ENCODE measurements at places on chromosomes 1 and 21.
A peak's percentile ranks its signal among the peaks of the same experiment; 100 is the strongest.

DNA sequence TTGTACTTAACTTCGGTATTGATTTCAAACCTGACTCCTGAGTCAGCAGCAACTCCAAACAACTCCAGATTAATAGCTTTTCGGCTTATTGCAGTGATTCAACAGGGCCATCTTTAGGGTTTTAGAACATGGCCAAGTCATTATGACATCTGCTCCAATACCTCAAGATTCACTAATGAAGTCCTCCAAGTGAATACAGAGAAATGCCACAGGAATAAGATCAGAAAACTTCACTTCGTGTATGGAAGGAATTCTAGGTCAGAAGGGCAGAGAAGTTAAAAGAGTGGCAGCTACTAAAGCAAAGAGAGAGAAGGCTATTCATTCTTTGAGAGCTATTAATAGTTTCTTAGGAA is 7.6 kb upstream of the C1orf116 start:
- peak; percentile 59 for DNase-seq

GRCh38 chr1:168512864-168513595 is 30.8 kb downstream of the XCL2 start:
- no peak for DNase-seq

DNA sequence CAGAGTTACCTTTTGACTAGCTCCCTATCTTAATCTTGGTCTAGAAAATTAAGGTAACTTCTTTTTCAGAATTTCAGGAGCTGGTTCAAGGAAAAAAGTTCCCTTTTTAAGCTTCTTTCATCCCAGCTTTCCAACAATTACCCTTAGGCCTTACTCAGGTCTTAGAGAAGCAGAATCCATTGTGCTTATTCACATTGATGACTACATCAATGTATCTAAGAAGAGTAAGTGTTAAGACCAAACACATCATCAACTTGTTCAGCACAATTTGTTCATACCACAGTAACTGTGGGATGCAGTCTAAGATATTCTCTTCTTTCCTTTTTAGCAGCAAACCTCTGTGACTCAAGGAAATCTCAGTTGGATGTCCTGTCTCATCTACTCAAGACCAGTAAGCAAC is 4.1 kb downstream of the MRPL9 start:
- DNase-seq: no peak

DNA sequence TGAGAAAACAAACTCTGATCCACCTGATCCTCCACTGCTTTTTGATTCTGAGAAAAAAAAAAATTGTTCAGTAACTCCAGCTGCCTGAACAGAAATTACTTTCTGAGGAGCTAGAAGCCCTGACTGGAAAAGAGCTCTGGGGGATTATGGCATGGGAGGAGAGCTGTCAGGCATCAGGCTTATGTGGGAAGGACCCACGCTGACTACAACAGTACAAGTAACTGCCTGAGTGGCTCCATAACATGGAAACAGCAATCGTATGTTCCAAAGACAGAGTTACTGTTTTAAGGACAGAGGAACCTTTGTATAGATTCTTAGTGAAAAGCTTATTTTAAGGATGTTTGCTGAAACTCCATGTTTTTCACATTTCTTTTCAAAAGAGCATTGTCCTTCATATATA is 1.2 kb upstream of the ANGPTL7 start:
- no peak for DNase-seq

DNA sequence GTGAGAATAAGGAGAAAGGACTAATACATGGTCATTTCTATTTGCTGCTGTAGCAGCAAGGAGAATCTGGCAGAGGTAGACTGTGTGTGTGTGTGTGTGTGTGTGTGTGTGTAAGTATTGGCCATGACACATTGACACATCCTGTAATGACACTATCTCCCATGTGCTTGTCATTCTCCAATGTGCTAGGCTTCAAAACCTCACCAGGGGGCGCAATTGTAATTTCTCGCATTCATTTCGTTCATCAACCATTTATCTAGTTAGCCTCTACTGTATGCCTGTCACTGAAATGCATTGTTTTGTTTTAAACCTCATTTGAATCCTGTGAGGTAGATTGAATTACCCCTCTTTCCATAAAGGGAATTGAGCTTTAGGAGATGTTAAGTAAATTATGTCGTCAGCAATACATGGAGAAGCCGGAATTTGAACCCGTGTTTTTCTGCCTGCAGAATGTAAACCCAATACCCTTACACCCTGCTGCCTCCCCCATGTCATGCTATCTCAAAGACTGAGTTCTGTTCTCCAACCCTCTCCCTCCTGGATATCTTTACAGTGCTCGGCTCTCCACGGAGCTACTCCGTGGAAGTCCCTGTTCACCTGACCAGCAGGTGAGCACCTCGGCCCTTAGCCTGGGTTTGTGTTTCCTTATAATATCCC is 100.8 kb downstream of the UCK2 start:
- DNase-seq: peak; percentile 75

GRCh38 chr1:201143726-201144635 is 10.3 kb downstream of the TMEM9 start:
- no peak for DNase-seq

DNA sequence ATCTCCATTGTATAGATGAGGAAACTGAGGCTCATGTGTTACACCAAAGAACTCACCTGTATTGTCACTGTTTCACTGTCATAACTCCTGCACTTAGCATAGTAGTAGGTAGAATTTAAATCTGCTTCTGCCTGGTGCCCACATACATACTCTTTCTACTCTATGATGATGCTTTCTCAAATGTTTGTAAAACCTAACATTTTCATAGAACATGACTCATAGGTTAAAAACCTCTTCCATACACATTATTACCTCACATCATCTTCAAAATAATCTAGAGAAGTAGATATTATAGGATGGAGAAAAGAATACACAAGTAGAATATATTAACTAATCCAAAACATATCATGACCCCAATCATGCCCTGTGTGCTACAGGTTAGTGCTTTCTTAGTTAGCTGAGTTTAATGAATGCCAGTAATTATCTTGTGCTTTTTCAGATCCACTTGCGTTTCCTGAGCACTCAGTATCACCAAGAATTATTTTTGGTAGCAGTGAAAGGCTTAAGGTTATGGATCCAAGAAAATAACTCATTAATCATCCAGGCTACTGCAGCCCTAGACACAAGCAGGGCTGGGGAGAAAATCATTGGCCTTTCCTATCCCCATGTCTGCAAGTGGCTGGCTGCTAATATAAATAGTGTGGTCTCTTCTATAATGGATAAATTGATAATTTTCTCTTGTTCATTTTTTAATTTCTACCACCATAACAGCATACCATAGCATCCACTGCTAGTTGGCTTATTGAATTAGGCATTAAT is 156.9 kb downstream of the LRRC40 start:
- DNase-seq: no peak

- no peak for DNase-seq
Measured at GRCh38 chr1:163131981-163132380, 62.8 kb downstream of the RGS4 start.

GRCh38 chr1:209609041-209609790 is 25.7 kb downstream of the CAMK1G start:
- DNase-seq: no peak

- DNase-seq: no peak
Measured at GRCh38 chr1:185938396-185938795, 204.2 kb downstream of the HMCN1 start.

- peak; percentile 90 for DNase-seq
Measured at GRCh38 chr1:224929335-224930237, at the start of gene DNAH14. TSS of gene DNAH14 (plus strand) at chr1:224929675. CDS start at chr1:224952703, 23,028 bp downstream.

DNA sequence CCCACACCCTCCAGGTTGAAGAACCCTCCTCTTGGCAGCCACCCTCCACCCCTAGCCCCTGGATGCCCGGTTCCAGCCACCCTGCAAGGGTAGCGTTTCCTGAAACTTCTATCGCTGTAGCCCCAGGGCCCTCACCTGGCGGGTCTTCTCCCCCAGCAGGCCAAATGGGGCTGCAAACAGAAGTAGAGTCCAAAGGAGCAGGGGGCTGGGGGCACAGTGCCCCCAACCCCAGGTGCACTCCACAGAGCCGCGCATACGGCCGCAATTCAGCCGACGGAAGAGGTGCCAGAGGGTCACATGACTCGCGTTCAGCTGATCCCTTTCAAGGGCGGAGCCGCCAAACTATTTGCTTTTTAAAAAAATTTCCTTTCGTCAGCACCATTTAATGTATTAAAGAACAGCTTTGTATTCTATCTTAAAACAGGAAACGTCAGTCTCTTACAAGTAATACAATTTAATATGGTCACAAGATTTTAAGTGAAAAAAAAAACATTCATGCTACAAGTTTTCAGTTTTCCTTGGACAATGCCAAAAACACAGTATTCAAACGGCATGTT is at the start of gene GLMP:
TSS of gene GLMP (minus strand) at position 289 of the 557 bp plus-strand sequence. CDS start at position 255, 34 bp downstream.
- DNase-seq: peak; percentile 87

DNA sequence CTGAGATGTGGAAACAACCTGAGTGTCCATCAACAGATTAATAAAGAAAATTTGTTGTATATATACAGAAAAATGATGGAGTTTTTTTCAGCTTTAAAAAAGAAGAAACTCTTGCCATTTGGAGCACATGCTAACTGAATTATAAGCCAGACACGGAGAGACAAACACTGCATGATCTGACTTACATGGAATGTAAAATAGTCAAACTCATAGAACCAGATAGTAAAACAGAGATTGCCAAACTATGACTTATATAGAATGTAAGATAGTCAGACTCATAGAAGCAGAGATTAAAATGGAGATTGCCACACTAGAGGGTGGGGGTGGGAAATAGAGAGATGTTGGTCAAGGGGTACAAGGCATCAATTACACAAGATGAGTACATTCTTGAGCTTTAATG is 1786.6 kb downstream of the PLA2G4A start:
- DNase-seq: no peak

DNA sequence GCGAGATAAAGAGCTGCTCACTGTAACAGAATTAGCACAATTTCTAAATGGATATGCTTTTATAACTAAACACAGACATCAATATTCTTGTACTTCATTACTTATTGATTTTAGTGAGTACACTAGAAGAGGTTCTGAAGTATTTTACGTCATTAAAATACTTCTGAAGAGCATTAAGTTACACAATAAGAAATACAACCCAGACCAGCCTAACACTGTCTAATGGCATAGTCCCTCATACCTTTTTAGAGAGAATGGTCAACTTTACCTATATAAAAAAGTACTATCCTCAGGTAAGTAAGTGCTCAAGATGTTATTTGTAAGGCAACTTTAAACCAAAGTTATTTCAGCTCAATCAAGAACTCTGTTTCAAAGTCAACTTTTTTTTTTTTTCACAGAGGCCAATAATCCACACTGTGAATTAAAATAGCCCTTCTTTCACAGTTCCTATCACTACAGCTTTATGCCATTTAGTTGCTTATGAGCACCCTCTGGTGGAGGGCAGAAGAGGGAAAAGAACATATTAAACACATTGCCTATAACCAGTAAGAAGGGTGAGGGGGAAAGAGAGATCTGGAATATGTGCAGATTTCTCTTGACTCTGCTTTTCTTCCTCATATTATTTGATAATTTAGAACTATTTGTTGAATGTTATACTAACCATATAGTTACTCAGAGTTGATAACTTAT is 182.1 kb upstream of the DMRTA2 start:
- DNase-seq: peak; percentile 50

DNA sequence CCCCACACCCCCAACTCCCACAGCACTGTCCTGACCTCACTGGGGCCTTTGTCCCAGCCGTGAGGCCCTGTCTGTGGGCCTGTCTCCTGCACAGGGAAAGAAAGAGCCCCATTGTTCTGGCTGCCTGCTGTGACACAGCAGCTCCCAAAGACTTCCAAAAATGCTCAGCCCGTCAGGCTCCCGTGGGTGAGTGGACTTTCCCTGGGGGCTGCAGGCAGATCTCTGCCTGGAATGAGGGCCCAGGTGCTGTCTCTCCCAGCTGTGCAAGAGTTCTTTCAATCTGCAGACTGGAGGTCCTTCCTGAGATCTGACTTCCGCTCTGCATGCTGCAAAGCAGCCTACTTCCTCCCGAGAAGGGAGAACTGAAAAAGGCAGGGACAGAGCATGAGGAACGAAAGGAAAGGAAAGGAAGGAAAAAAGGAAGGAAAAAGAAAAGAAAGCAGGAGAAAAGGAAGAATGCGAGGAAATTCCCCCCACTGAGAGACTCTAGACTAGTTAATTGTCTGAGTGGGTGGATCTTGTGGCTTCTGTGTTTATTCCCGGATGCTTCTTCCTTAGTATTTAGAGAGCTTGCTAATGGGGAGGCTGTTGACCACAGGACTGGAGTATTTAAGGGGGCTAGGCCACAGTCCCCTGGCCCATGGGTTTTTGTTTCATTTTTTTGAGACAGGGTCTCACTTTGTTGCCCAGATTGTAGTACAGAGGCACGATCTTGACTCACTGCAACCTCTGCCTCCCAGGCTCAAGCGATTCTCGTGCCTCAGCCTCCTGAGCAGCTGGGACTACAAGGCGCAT is 15.0 kb downstream of the NES start:
- no peak for DNase-seq

- no peak for DNase-seq
Measured at GRCh38 chr1:176539018-176539417, 76.0 kb downstream of the PAPPA2 start.

GRCh38 chr1:32991386-32991785 is 26.8 kb upstream of the RNF19B start:
- DNase-seq: no peak

- DNase-seq: peak; percentile 25
Measured at GRCh38 chr1:70864302-70864701, 183.3 kb downstream of the PTGER3 start.
